ENCODE measurements at places on chromosomes 13 and 19.

GRCh38 chr13:44951184-44951583 is 38.1 kb downstream of the NUFIP1 start:
- DNase-seq, result no peak

- no peak for DNase-seq
These were observed 145.1 kb downstream of the LACC1 start for GRCh38 chr13:44024846-44025195.

- no peak for DNase-seq
These were observed 206.3 kb downstream of the FOXO1 start for GRCh38 chr13:40460116-40460515.

- DNase-seq, result no peak
These were observed 553.7 kb upstream of the PRR20A start for GRCh38 chr13:56586976-56587375.

- no peak for DNase-seq
These were observed 526 bp downstream of the NFIX start for GRCh38 chr19:12995596-12996405.

DNA sequence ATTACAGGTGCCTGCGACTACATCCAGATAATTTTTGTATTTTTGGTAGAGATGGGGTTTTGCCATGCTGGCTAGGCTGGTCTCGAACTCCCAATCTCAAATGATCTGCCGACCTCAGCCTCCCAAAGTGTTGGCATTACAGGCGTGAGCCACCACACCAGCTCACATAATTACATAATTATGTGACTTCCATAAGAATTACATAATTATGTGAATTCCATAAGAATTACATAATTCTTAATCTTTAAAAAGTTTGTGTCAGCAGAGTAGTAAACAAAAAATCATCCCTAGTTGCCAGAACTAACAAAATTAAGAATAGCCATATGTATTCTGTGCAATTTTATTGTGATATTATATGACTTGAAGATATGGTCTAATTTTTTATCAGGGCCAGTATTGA is 25.6 kb downstream of the IFT88 start:
- DNase-seq, result no peak

DNA sequence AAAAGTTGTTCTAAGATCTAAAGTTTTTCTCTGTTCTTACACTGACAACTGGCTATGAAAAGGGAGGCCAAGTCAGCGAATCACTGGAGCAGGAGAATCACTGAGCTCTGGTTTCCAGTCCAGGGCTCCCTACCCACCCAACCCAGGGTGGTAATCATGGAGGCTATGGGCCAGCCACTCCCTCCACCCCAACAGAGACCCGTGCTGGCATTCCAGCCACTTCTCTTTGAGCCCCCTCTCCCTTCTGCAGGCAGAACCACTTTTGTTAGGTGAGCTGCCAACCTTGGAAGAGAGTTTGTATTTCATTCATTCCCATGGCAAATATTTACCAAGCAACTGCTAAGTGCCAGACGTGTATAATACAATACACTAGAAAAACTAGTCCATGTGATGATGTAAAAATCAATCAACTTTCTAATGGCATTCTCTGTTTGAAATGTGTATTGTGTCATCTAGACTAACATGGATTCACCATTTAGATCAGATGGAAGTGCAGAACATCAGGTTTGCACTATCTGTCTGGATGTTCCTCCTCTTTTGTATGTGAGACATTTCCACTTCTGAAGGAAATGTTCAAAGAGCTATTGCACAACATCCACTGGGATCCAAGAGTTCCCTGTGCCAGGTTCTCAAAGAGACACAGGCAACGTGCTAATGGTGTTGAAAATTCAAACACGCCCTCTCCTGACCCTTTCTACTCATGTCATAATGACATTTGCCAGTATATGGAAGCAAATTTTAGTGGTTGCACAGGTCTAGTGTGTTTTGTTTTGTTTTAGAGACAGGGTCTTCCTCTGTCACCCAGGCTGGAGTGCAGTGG is 5.3 kb downstream of the MLNR start:
- DNase-seq, result peak; percentile 0

GRCh38 chr13:50631041-50631440 is 212.5 kb downstream of the DLEU7 start:
- no peak for DNase-seq

- DNase-seq, result no peak
These were observed 3.1 kb upstream of the BCL3 start for GRCh38 chr19:44745341-44745831.

- peak; percentile 75 for DNase-seq
These were observed 463.7 kb upstream of the SLITRK5 start for GRCh38 chr13:87207280-87208003.

GRCh38 chr13:45216193-45216592 is 15.3 kb upstream of the KCTD4 start:
- no peak for DNase-seq

GRCh38 chr13:78978381-78978998 is 319.5 kb upstream of the OBI1 start:
- peak; percentile 71 for DNase-seq

DNA sequence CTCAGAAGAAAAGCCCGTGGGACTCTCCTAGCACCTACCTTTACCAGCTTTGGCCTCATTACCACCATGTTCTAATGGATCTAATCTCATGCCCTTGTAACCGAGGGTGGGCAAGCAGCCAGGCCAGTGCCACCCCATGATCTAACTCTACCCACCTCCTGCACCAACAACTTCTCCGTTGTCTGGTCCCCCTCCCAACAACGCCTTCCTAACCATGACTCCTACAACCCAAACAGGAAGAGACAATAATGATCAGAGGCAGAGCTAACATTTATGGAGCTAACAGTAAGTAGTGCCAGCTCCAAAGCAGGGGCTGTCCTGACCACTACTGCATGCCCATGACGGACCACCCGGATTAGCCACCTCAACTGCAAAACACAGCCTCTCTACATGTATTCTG is 3.5 kb downstream of the USP12 start:
- DNase-seq, result no peak

DNA sequence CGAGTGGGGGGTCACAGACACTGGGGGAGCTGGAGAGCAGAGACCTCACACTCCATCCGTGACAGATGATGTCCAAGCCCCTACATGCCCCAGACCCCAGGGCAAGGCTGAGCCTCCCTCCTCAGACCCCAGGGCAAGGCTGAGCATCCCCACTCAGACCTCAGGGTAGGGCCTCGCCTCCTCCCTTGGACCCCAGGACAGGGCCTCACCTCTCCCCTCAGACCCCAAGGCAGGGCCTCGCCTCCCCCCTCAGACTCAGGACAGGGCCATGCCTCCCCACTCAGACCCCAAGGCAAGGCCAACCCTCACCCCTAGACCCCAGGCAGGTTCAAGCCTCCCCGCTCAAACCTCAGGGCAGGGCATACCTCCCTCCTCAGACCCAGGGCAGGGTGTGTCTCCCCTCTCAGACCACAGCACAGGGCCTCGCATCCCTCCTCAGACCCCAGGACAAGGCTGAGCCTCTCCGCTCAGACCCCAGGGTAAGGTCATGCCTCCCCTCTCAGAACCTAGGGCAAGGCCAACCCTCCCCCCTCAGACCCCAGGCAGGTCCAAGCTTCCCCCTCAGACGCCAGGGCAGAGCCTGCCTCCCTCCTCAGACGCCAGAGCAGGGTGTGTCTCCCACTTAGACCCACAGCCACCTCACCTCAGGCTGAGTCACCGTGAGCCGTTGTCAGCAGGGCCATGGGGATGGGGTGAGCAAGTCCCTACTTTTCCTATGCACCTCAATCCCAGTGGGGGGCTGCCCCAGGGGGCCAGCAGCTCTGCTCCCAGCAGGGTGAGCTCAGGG is 1.7 kb upstream of the S1PR4 start:
- no peak for DNase-seq

GRCh38 chr19:41323430-41324125 is 13.6 kb downstream of the CCDC97 start:
- no peak for DNase-seq

DNA sequence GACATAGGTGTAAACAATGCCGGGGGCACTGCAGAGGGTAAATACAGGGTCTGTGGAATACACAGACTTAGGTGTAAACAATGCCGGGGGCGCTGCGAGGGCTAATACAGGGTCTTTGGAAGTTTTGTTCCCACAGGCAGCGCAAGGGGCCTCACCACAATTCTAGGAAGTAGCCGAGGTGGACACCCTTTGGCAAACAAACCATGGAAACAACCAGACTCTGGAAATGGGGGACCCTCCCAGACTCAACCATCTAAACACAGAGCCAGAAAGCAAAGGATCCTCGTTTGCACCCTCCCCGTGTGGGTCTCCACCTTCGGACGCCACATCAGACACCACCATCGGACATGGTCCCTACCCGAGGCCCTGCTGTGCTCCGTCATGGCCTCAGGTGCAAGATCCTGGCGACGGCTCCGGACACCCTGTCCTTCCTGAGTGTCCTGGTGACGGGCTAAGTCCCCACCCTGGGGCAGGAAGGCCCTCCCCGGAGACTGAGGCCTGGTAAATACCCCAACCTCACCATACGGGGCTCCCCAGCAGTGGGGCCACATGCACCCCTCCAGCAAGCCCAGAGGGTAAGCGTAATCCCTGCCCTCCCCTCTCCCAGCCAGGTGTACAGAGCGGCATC is 16.7 kb upstream of the PLPP2 start:
- no peak for DNase-seq

DNA sequence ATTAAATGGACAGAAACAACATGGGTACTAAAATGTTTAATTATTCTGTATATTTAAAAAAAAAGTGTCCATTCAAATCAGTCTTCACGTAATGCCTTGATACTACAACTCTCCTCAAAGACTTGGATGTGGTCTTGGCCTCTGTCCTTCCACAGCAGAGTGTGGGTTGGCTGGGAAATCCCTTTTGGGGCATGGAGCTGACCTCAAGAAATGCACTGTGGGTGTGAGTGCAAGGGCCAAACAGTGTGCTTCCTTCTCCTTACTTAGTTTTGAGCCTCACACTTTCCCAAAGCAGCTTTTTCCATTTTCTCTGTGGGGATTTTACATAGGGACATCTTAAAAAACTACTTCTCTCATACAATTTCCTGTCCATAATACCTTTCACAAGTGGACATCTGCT is 607.4 kb downstream of the EFNB2 start:
- DNase-seq, result no peak

- no peak for DNase-seq
These were observed 28.5 kb upstream of the PLEKHF1 start for GRCh38 chr19:29636553-29637360.

GRCh38 chr13:92775658-92776057 is 450.9 kb upstream of the GPC6 start:
- no peak for DNase-seq

GRCh38 chr13:59330764-59331163 is 833.0 kb downstream of the DIAPH3 start:
- DNase-seq, result no peak

DNA sequence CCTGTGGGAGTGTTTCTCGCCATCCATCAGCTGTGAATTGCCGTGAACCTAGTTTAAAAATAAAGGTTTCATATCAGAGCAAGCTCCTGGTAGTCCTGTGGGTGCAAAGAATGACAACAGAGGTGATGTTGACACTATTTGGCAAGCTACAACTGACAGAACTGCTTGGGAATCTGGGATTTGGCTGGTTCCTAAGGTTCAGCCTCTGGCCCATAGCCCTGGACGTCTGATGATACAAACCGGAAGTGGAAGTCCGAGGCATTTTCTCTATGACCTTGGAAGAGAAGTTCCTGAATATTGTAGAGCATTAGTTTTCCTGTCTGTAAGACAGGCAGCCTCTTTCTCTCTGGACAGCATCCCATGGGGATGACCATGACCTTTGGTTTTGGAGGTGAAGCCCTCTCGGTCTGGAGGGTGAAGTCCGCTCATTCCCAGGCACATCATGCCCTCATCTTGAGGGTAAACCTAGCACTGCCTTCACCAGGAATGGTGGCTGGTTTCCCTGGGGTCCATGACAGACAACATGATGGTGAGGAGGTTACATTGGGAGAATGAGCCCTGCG is 29.1 kb downstream of the GATAD2A start:
- DNase-seq, result no peak

DNA sequence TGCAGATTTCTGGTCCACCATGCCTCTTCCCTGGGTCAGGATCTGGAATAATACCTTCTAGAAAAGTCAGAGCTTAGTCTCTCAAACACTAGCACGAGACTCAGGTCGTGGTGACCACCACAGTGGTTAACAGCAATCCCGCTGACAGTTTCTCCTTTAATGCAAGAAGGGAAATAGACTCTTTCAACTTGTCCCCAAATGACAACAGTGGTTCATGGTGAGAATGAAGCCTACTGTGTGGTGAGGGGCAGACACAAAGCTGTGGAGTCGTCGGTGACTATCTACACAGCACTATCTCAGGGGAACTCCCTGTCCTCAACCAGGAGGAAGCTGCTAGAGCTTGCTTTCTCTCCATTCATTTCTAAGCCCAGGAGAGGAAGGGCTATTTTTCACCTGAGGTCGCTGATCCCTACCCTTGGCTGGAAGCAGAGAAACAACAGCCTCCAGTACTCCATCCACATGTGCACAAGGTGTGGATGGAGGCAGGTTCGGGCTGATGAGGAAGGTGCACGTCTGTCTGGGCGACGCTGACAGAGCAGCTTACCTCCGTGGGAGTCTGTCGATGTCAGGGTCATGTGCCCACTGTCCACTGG is 72.4 kb downstream of the STK24 start:
- no peak for DNase-seq

DNA sequence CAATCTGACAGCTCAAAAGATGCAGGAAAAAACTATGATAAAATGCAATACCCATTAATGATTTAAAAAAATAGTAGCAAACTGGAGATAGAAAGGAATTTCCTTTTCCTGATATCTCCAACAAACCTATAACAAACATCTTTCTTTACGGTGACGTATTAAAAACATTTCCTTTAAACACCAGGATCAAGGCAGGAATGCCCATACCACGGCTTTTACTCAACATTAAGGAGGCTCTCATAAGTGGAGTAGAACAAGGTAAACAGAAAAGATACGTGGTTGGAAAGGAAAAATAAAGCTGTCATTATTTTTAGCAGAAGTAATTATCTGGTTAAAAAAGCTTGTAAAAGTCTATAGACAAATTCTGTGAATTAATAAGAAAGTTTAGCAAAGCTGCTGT is 61.1 kb downstream of the MIPEP start:
- DNase-seq, result no peak

- no peak for DNase-seq
These were observed 14.7 kb downstream of the ATP11A start for GRCh38 chr13:112704308-112705145.

DNA sequence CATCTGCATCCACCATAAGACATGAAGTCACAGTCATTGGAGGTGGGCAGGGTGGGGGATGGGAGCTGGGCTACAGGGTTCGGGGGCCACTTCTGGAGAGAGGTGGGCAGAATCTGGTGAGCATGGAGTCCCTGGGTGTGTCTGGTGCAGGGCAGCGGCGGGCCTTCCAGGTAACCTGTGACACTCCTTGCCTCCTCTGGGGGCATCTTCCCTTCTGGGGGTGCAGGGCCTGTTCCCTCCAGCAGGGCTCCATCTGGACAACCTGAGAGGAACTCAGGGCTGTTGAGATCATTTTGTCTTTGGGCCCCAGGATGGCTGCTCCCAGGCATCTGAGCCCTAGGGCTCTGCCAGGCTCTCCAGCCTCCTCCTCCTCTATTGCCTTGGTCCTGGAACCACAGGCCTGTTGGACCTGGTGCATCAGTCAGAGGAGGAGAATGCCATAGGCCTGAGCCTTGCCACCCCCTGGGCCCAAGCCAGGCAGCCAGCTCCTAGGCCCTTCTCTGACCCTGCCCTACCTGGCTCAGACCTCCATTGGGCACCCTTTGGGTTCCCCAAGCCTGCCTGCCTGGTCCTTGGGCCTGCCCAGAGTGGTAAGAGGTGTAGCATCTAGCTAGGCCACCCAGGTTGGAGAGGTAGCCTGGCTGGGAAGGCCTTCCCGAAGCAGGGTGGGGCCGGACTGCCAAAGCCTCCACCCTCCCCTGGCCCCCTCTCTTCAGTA is 13.4 kb downstream of the LYL1 start:
- DNase-seq, result no peak

GRCh38 chr13:79492313-79492798 is 11.4 kb downstream of the NDFIP2 start:
- no peak for DNase-seq

- peak; percentile 33 for DNase-seq
These were observed 709 bp downstream of the ATP8A2 start for GRCh38 chr13:25372284-25373081.

All from NCI-H345 (cell line).